Lung microvascular endothelial cell (primary cell): ENCODE measurements at places on chromosomes 5 and 9. TPM values are rescaled to one million over a fixed set of nuclear protein-coding genes. Genes with fewer than 3 reads are reported as not detected.

The FTMT gene
- not detected in 2 replicates for total RNA-seq

GRCh38 chr9:81118416-81118815, 570.9 kb downstream of the TLE1 start:
- no peak for DNase-seq

GRCh38 chr5:172505845-172506244, 51.5 kb upstream of the SH3PXD2B start:
- DNase-seq: no peak

- no peak for DNase-seq
Measured at GRCh38 chr5:54379590-54379989, 69.2 kb upstream of the ARL15 start.
